ENCODE measurements at places on chromosomes 13 and 19. TPM values are rescaled to one million over a fixed set of nuclear protein-coding genes. Genes with fewer than 3 reads are reported as not detected.

Gene PODNL1
- total RNA-seq, result 1.5 TPM

Gene F10
- not detected for total RNA-seq

Gene MYO1F
- 0.31 TPM for total RNA-seq

Gene FCHO1
- total RNA-seq, result 19.7 TPM

Gene PGLYRP1
- not detected for total RNA-seq

Gene OR1I1
- not detected for total RNA-seq

Gene CAB39L
- 1.7 TPM for total RNA-seq

Gene RINL
- 2.5 TPM for total RNA-seq

All from A549 treated with GW870086 at 1 μM for 4 hours (cell line).